Sigmoid colon (tissue), 7 donors: ENCODE measurements at places on chromosomes 3 and 15.
A peak's percentile ranks its signal among the peaks of the same experiment; 100 is the strongest.

GRCh38 chr15:49438962-49439631, 16.1 kb downstream of the FGF7 start:
- peak; percentile 71 for DNase-seq

DNA sequence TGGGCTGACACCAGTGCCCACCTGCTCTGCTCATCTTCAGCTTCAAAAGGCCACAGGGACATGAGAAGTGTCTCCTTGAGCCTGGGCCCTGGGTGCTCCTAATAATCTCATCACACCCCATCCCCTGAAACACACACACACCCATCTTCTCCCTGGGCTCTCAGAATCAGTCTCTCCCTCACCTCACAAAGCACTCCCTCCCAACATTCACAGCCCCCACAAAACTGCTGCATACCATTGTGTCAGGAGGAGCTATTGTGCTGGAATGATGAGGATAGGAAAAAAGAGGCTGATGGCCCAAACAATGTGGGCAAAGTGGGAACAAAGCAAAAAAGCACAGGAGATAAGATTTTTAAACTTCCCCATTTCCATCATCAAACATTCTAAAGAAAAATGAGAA, 16.8 kb downstream of the FOXP1 start:
- no peak for DNase-seq

DNA sequence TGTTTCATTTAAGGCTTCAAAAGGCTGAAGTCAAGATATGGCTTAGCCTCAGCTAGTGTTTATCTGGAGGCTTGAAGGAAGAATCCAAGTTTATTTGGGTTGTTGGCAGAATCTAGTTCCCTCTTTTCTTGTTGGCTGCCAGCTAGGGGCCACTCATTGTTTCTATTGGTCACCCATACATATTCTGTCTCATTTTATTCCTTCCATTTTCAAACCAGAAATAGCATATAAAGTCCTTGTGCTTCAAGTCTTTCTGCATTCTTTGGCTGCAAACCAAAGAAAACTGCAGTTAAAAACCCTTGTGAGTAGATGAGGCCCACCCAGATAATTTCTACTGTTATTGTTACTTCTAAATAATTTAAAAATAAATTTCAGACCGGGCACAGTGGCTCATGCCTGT, 301.7 kb downstream of the OXSM start:
- DNase-seq = no peak

- no peak for DNase-seq
Observed at GRCh38 chr3:39479701-39480414, 12.4 kb downstream of the MOBP start.

DNA sequence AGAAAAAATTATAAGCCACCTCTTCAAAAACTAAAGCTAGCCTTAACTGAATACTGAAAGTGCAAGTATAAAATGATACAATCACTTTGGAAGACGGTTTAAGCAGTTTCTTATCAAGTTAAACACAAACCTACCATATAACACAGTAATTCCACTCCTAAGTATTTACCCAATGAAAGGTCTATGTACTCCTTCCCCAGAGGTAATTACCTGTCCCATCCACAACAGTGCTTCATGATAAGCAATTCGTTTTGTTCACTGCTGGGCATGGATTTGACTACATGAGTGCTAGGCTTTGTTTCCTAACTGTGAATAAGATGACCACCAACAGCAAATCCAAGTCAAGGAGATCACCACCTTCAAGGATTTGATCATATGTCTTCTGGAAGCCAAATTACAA, 4.3 kb downstream of the COX5A start:
- no peak for DNase-seq

DNA sequence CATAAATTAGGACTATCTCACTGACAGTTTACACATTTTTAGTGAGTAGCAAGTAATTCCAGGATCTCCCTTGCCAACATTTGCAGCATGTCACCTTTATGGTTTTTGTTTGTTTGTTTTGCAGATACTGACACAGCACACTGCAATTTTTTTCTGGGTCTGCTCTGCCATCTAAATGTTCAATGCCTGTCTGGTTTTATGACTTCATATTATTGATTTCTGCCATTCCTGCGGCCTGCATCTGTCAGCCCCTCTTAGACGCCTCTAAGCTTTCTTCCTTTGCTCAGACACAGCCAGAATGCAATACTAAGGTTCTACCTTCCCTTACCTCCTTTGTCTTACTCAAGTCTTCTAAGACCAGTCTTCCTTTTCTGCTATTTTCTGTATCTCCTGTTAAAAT, 321.2 kb upstream of the AZI2 start:
- no peak for DNase-seq

DNA sequence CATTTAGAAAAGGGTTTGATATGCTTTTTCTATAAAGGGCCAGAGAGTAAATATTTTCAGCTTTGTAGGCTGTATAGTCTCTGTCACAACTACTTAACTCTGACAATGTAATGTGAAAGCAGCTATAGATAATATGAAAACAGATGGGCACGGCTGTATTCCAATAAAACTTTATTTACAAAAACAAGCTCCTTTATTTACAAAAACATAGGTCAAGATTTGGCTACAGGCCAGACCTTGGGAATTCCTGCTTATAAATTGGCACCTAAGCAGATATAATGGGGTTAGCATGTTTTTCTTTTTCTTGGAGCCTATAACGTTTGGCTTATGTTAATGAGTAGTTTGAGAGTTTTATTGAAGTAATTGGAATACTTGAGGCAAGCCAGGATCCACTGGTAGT, 119.4 kb upstream of the CGNL1 start:
- no peak for DNase-seq

DNA sequence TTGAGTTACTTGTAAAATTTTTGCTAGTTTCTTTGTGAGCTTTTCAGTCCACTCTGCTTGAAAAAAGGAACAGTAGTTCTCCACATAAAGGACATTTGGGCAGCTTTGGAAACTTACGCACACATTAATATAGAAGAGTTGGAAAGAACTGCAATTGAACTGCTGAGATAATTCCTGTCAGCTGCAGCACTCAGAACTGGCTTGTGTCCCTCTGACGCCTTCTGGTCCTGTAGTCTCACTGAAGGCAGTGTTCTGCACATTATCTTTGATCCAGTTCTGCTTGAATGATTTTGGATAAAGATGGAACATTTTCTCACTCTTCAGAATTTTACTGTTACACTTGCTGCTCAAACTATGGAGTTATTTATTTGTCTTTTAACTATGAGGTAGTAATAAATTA, 901.9 kb downstream of the OTOL1 start:
- DNase-seq = no peak

DNA sequence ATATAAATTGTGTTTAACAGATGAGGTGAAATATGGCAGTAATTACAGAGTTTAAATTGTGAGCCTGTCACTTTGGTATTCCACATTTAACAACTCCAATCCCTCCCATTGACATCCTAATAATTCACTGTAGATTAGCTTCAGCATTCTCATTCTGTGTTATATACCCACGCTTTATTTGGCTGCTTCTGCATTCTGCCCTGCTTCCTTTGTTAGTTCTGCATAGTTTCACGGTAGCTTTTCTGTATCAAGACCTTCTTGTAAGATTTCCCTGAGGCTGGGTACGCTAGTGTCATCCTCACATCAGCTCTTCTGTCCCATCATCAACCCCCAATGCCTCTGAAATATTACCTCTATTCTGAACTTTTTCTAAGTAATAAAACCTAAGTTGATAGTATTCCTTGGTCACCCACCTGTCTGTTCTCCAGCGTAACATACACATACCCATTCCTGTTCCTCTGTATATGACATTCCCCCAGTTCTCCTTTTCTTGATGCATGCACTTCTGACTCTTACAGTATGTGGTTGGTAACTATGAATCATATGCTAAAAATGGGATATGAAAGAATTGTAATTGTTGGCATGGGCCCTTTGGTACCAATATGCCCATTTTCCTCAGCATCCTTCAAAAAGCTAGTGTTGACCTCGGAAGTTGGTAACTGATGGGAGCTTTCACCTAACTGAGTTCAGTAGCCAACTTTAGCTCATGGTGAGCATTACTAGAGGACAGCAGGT, 171.2 kb downstream of the KLHL25 start:
- DNase-seq = no peak

- DNase-seq = no peak
Observed at GRCh38 chr15:55496716-55497115, 11.3 kb downstream of the DNAAF4 start.

DNA sequence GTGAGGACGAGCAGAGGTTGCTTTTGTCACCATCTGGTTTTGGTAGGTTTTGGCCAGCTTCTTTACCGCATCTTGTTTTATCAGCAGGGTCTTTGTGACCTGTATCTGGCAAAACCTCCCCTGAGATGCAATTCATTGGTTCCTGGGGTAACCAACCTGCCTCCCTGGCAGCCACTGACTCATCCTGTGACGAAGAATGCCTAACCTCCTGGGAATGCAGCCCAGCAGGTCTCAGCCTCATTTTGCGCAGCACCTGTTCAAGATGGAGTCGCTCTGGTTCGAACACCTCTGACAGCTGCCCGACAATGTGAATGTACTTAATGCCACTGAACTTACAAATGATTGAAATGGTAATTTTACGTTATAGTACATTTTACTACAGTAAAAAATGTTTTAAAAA, 6.8 kb upstream of the ADAMTS17 start:
- DNase-seq = no peak

- no peak for DNase-seq
Observed at GRCh38 chr15:82871832-82872484, 62.5 kb downstream of the WHAMM start.

GRCh38 chr3:59149166-59149565, 99.3 kb upstream of the CFAP20DC start:
- DNase-seq = no peak

DNA sequence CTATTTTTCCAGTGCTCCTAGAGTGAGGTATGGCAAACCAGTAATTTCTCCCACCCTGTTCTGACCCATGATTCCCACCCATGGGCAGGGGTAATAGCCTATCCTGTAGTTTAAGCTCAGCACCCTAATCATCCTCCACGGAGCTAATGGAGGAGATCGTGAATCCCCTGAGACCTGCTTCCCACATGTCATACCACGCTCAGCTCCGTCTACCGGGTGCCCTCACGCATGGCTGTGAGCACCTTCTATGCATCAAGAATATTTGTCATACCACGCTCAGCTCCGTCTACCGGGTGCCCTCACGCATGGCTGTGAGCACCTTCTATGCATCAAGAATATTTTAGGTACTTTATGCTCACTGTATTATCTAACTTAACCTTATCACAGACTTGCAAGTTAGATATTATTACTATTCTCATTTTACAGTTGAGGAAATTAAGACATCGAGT, 104.7 kb upstream of the PFN2 start:
- DNase-seq = no peak

- DNase-seq = no peak
Observed at GRCh38 chr3:46386205-46386604, 15.5 kb downstream of the CCR5 start.

- DNase-seq = no peak
Observed at GRCh38 chr15:74378848-74379247, 11.4 kb upstream of the CYP11A1 start.

GRCh38 chr15:35399901-35400300, 146.1 kb downstream of the DPH6 start:
- DNase-seq = no peak

DNA sequence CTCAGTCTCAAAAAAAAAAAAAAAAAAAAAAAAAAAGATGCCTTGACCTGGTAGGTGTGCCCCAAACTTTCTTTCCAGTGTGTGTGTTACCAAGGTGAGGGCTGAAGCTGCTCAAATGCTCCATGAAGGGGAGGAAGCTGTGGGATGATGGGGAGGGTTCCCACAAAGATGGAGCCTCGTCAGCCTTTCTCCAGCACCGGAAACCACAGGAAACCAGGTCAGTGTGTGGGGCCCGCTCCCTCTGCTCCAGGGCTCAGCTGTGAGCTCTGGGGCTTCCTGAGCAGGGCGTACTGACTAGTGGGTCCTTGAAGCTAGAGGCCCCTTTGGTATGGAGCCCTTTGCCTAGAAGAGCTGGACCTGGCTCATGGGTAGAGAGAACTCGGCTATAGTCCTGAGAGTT, 681 bp upstream of the IL17RE start:
- DNase-seq = no peak

DNA sequence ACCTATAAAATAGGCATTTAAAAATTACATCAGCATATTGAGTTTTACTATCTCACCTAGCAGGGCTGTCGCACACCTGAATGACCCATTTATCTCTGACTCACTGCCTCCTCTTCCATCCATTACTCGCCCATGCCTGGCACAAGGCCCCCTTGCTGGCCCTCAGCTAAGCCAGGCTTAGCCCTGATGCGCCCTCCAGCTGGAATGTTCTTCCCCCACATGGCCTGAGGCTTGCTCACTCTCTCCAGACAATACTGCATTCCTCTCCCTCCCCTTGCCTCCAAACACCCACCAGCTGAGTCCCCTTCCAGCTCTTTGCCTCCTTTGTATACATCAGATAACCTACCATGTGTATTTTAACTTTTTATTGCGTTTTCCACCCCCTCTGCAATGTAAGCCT, 7.2 kb downstream of the SH3BP5 start:
- DNase-seq = no peak

DNA sequence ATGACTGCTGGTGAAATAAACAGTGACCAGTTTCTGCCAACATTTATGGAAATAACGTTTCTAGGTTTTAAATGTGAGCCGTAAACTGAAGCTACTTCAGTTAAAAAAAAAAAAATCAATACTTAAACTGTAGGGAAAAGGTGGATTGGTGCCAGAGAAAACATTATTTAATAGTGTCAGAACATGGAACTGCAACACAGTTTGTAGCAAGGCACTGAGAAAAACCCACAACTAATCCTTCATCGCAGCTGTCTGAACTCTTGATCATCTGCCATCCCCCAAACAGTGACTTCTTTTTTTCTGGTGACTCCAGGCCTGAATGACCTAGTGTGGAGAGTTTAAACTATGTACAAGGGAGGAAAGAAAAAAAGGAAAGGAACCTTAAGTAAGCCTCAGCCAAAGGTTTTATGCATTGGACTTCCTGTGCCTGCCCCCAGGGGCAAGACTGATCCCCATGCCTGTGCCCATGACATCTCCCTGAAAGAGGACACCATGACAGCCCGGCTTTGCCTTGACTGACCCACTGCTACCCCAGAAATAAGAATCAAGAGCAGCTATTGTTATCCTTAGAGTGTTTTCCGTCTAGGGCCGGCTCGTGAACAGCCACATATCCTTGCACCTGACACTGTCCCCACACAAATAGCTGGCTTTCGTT, 33.1 kb downstream of the CRTAP start:
- DNase-seq = no peak

DNA sequence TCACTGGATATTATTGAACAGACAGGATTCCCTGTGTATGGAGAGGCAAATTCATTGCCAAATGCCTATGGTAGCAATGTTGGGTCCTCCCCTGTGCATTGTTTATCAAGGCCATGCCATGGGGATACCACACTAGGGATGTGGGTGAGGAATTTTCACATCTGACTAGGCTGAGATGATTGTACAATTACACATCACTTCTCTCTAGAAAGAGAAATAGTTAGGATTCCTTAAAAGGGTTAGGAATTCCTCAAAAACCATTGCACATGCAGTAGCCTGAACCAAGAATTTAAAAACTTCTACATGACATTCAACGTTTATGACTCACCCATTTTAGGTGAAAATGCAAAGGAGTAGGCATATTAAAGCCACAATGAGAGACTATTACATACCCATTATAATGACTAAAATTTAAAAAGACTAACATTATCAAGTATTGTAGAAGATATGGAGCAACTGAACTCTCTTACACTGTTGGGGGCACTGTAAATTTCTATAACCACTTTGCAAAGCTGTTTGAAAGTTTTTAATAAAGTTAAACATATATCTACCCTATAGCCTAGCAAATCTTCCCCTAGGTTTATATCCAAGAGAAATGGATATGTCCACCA, 175.9 kb downstream of the THRB start:
- DNase-seq = no peak
